ENCODE measurements at places on chromosomes 2 and 18. TPM values are rescaled to one million over a fixed set of nuclear protein-coding genes. Genes with fewer than 3 reads are reported as not detected.

The DNAJC27 gene
- polyA plus RNA-seq = 2.1 TPM

- no peak overlapping the region for H3K27ac ChIP-seq
- H3K36me3 ChIP-seq = no peaks in the 10 kb centered on the region
- H3K27me3 ChIP-seq = peaks cover 4% of the 10 kb centered on the region
- H3K4me3 ChIP-seq = no peak overlapping the region
- DNase-seq = no peak
Observed at GRCh38 chr2:109694190-109694589, 80.0 kb downstream of the SOWAHC start.

DNA sequence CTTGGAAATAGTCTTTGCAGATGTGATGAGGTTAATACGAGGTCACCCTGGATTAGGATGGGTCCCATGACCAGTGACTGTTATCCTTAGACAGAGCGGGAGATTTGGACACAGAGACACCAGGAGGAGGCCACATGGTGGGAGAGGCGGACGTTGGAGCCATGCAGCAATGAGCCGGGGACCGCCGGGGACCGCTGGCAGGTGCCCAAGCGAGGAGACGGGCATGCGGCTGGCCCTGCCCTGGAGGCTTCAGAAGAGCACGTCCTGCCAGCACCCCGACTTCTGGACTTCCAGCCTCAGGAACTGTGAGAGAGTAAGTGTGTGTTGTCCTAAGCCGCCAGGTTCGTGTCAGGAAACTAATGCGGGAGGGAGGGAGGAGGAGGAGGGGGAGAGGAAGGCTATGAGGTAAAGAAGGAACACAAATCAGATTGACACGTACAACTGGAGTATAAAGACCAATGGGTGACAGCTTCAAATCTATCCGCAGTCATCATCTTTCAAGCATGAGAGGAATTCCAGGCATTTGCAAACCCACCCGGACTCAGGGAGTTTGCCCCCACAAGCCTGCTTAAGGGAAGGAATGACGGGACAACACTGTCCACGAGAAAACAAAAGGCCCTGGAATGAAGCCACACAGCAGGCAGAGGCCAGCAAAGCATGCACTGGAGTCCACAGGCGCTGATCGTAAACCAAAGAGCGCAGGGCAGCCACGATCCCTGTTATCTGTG, 11.6 kb upstream of the BOK start:
- H3K27me3 ChIP-seq = peaks cover 4% of the 10 kb centered on the region
- no peak overlapping the region for H3K4me3 ChIP-seq
- H3K4me1 ChIP-seq = peaks cover 3% of the 10 kb centered on the region
- no peak for DNase-seq
- H3K36me3 ChIP-seq = no peaks in the 10 kb centered on the region
- no peak overlapping the region for H3K27ac ChIP-seq

GRCh38 chr2:6312367-6312766, 553.3 kb downstream of the CMPK2 start:
- H3K27ac ChIP-seq = no peak overlapping the region
- no peak overlapping the region for H3K4me3 ChIP-seq
- H3K4me1 ChIP-seq = no peaks in the 10 kb centered on the region
- DNase-seq = no peak
- no peaks in the 10 kb centered on the region for H3K27me3 ChIP-seq
- no peaks in the 10 kb centered on the region for H3K36me3 ChIP-seq

All from immature natural killer cell (primary cell).